Naive B cell (primary cell): ENCODE measurements at places on chromosomes 6 and 20. TPM values are rescaled to one million over a fixed set of nuclear protein-coding genes. Genes with fewer than 3 reads are reported as not detected.

Gene KIF25
- not detected for polyA plus RNA-seq

Gene GLP1R
- polyA plus RNA-seq: not detected

Gene PRKN
- 2.8 TPM for polyA plus RNA-seq

Gene C6orf132
- not detected for polyA plus RNA-seq

Gene PNPLA1
- not detected for polyA plus RNA-seq

Gene APMAP
- polyA plus RNA-seq: 47.4 TPM

Gene TBXT
- not detected for polyA plus RNA-seq

- H3K27ac ChIP-seq: no peak overlapping the region
- H3K4me1 ChIP-seq: peaks cover 2% of the 10 kb centered on the region
- DNase-seq: no peak
- no peak overlapping the region for H3K4me3 ChIP-seq
- H3K36me3 ChIP-seq: peaks cover 2% of the 10 kb centered on the region
Measured at GRCh38 chr6:87884203-87884602, 163.4 kb upstream of the SPACA1 start.

- no peak for DNase-seq
- H3K36me3 ChIP-seq: no peaks in the 10 kb centered on the region
- no peak overlapping the region for H3K4me3 ChIP-seq
- peaks cover 6% of the 10 kb centered on the region for H3K27me3 ChIP-seq
- H3K4me1 ChIP-seq: no peaks in the 10 kb centered on the region
Measured at GRCh38 chr6:133085471-133085870, 155.7 kb upstream of the EYA4 start.

DNA sequence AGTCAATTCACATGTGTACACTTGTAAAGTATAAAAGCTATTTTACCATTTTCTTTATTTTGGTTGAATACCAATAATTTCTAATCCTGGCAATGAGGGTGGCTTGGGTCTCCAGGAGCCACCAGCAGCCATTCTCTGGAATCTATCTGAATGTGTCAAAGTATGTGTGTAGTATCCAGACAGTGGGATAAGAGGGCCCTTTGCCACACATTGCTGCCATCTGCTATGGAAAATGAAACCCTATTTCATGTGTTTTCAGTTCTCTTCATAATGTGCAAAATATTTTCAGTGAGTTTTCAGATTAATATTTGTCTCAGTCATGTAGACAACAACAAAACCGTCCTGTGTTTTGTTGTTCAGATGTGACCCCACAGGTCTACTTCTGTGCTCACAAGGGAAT, 46.3 kb downstream of the CDYL start:
- H3K4me3 ChIP-seq: no peak overlapping the region
- H3K27me3 ChIP-seq: no peaks in the 10 kb centered on the region
- no peak for DNase-seq
- H3K4me1 ChIP-seq: peaks cover 34% of the 10 kb centered on the region
- no peak overlapping the region for H3K27ac ChIP-seq

DNA sequence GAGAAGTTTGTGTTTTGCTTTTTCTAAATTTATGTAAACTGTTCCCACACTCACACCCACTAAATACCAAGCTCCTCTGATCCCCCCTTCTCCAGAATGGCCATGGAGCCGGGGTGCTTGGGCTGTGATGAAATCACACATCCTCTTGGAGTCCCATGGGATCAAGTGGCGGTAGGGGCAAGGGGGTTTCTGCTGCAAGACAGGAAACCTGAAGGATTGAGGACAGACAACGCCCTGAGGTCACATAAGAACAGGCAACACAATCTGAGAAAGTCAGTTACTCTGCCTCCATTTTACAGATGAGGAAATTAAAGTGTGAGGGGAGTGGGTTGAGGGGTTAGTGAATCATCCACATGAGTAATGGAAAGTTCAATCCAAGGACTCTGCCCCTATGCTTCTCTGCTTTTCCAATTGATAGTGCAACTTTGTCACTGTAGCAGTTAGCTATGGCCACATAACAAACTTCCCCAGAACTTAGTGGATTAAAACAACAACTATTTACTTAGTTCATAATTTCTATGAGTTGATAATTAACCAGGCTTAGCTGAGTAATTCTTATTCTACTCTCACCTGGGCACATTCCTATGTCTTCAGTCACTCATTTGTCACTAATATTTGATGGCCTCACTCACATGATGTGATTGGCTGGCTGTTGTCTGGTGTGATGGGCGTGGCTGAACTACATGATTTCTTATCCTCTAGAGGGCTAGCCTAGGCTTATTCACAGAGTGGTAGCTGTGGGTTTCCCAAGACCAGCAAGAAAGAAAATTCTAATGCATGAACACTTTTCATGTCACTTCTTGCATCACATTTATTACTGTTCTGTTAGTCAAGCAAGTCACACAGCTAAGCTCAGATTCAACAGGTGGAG, 311.1 kb upstream of the RNF24 start:
- peak overlapping the region; percentile 14 for H3K4me3 ChIP-seq
- DNase-seq: no peak
- no peaks in the 10 kb centered on the region for H3K36me3 ChIP-seq
- H3K4me1 ChIP-seq: peaks cover 10% of the 10 kb centered on the region
- H3K27me3 ChIP-seq: peaks cover 5% of the 10 kb centered on the region
- peak overlapping the region; percentile 66 for H3K27ac ChIP-seq

GRCh38 chr20:33791959-33792597, 19.1 kb upstream of the CHMP4B start:
- peaks cover 9% of the 10 kb centered on the region for H3K36me3 ChIP-seq
- H3K27me3 ChIP-seq: no peaks in the 10 kb centered on the region
- H3K4me1 ChIP-seq: peaks cover 18% of the 10 kb centered on the region
- H3K4me3 ChIP-seq: no peak overlapping the region

GRCh38 chr20:62728781-62729300, 20.2 kb downstream of the NTSR1 start:
- H3K4me3 ChIP-seq: peak overlapping the region; percentile 47
- no peaks in the 10 kb centered on the region for H3K36me3 ChIP-seq
- peaks cover 4% of the 10 kb centered on the region for H3K4me1 ChIP-seq
- no peak for DNase-seq
- no peak overlapping the region for H3K27ac ChIP-seq
- peaks cover 52% of the 10 kb centered on the region for H3K27me3 ChIP-seq

DNA sequence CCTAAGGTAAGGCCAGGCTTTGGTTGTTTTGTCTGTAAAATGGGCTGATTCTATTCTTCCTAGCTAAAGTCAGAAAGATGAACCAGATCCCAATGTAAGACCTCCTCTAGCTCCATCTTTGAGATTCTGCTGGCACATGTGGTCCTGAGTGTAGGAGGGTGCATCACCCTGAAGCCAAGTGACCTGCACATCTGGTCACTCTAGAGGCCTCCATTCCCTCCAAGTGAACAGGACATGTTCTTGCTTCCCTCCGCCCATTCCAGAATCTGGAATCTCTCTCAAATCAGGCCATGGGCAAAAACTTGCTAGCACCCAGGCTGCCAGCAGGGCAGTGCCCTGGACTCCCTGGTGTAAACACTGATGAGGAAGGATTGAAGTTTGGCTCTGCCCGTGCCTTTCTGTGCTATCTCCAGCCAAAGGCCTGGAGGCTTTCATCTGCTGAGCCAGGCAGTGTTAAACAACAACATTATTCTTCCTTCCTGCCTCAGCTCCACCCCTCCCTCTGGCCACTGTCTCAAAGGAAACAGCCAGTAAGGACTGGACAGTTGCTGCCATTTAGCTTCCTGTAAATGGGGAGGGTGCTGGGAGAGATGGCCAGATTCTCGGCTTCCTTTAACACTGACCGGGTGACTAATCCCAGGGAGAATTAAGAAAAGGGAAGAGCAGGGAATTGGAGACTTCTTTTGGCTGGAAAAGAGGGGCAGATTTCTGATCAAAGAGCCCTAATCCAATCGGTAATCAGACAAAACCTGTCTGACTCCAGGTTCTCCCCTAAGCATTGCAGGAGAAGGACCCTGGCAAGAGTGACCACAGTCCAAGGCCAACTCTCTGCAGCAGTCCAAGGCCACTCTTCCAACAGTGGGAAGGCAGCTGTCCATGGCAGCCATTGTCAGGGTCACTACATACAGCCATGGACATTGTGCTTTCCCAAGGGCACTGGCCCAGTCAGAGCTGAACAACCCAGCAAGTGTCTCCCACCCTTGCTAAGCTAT, 19.5 kb upstream of the ADGRF1 start:
- H3K27ac ChIP-seq: no peak overlapping the region
- DNase-seq: no peak
- no peak overlapping the region for H3K4me3 ChIP-seq
- no peaks in the 10 kb centered on the region for H3K36me3 ChIP-seq

GRCh38 chr6:56841381-56841749, 113.5 kb upstream of the BEND6 start:
- H3K27me3 ChIP-seq: peaks cover 56% of the 10 kb centered on the region
- no peaks in the 10 kb centered on the region for H3K36me3 ChIP-seq
- no peak overlapping the region for H3K4me3 ChIP-seq

DNA sequence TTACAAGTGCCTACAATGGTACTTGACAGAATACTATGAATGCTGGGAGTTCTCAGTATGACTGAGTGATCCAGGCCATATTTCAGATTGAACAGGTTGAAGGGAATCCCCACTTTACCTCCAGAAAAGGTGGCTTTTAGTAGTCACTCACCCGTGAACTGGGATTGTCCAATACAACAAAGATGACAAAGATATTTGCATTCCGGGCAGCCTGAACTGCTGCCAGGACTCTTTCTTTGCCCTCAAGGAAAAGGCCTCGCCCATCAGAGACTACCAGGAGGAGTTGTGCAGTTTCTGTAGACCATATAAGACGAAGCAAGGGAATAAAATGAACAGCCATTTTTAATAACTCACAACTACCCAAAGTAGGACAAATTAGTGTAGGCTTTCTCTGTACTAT, 6.3 kb upstream of the LYRM2 start:
- peaks cover 9% of the 10 kb centered on the region for H3K4me1 ChIP-seq
- peaks cover 9% of the 10 kb centered on the region for H3K36me3 ChIP-seq
- DNase-seq: no peak

DNA sequence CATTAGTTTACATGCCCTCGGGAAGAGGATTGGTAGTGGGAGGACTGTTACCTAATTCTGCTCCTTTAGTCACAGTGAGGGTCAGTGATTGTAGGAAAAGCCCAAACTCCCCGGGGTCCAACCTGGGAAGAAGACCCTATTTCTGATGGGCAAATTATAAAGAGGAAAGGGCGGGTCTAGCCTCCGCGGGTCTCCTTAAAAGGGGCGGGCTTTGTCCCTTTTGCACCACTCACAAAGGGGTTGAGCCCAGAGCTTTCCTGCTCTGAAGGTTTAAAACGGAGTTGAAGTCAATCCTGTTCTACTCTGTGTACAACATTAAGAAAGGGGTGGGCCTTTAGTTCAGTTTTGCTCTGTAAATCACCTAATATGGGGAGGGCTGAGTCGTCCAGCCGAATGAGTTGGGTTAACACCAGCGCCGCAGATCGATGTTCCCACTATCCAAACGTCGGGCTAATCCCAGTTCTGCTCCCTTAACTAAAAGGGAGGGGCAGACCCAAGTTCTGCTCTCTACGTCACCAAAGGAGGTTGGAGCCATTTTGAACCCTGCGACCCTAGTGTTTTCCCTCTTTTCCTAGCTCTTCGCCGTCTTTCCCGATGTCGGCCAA, 920 bp upstream of the RNF5 start:
- H3K27me3 ChIP-seq: no peaks in the 10 kb centered on the region
- H3K4me3 ChIP-seq: peak overlapping the region; percentile 96
- H3K27ac ChIP-seq: peak overlapping the region; percentile 99
- DNase-seq: no peak

DNA sequence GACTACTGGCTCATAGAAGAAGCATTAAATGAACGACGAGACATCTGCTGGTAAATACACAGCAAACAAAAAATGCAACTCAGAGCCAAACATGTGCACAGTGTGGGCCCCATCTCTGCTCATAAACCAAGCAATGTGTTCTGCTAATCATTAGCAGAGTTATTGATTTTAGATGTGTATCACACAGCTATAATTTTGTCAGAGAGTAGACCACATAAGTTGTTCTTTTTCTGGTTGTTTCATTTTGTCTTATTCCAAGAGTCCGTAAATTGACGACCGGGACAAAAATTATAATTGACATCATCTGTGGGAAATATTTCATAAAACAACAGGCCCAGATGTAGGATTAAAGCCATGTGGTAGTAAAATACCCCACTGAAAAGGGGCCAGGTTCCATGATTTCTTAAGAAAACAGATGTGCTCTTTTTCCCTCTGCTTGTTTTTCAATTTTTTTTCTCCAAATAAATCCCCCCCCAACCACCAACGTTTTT, 423.6 kb downstream of the HAO1 start:
- peaks cover 4% of the 10 kb centered on the region for H3K27me3 ChIP-seq
- no peaks in the 10 kb centered on the region for H3K36me3 ChIP-seq
- H3K4me1 ChIP-seq: no peaks in the 10 kb centered on the region
- no peak overlapping the region for H3K27ac ChIP-seq
- H3K4me3 ChIP-seq: no peak overlapping the region
- no peak for DNase-seq

- no peak overlapping the region for H3K27ac ChIP-seq
- no peaks in the 10 kb centered on the region for H3K4me1 ChIP-seq
- no peak overlapping the region for H3K4me3 ChIP-seq
- H3K27me3 ChIP-seq: peaks cover 52% of the 10 kb centered on the region
- H3K36me3 ChIP-seq: peaks cover 8% of the 10 kb centered on the region
- DNase-seq: no peak
Measured at GRCh38 chr6:24396824-24397223, 5.9 kb upstream of the MRS2 start.

GRCh38 chr6:149938571-149939355, 3.1 kb upstream of the ULBP2 start:
- peak overlapping the region; percentile 90 for H3K4me3 ChIP-seq
- H3K4me1 ChIP-seq: peaks cover 21% of the 10 kb centered on the region
- DNase-seq: peak; percentile 86

DNA sequence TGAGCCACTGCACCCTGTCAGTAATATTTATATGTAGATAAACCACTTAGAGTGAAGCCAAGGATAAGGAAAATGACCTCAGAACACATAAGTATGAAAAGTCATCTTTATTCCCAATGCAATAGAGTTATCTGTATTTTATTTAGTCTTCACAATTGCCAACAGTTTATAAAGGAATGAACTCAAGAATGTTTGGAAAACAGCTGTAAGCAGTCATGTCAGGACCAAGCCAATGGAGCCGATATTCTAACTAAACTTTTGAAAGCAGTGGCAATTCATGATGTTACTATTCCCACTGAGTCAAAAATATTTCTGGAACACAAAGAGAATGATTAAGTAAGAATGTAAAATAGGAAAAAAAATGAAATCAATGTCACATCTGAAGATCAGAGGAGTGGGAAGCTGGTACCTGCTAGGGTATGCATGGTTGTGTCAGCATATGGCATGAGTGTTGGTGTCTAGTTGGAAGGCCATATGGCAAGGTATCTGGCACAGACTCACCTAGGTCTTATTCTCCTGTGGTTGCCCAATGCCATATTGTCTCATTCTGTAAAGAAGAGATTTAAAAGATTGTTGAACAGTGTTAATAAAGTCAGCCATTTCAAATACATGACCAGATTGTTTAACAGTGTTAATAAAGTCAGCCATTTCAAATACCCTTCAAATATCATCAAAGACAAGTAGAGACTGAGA, 118.2 kb downstream of the ADAT2 start:
- no peak for DNase-seq
- H3K27me3 ChIP-seq: no peaks in the 10 kb centered on the region
- no peak overlapping the region for H3K4me3 ChIP-seq
- H3K27ac ChIP-seq: no peak overlapping the region
- H3K36me3 ChIP-seq: no peaks in the 10 kb centered on the region
- H3K4me1 ChIP-seq: no peaks in the 10 kb centered on the region
